ENCODE measurements at places on chromosomes 7 and 10.

DNA sequence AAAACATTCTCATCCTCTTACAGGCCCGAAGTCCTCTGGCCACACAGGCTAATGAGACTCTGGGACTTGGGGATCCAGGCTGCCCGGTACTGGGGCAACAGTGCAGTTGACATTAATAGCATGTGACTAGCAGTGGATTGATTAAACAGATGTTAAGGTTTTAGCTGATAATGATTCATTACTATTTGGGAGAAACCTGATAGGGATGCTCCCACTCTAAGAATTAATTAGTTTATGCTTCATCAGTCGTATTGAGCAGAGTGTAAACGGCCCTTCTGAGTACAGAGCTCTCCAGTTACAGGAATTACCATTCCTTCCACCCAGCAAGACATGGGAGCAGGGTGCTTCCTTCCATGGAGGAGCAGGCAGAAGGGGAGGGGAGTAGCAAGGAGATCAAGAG, 82.7 kb downstream of the RPS24 start:
- no peak for DNase-seq

DNA sequence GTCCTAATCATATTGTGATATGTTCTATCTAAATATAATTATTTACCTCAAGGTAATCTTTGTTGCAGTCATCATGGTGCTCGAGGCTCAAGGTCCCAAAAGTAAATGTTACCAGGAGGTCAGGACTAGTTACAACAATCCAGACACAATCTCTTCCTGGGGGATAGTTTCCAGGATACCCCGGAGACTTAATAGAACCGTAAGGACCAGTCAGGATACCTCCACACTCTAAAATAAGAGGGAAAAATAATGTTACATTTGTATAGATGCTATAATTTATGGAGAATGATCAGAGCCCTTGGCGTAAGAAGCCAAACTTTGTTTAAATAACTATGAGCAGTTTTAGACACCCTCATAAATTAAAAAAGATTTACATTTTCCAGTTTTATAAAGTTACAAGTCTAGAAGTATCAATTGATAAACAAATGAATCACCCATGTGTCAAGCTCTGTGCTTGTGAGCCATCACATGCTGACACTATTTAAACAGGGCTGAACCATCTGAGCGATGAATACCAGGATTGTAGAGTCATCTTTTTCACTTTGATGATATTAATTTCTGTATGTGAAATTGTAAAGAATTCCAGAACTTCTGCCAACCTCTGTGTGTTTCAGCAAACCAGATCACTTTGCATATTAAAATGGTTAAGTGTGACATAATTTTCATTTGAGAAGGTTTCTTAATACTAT, 41.3 kb downstream of the CUBN start:
- DNase-seq: no peak

- no peak for DNase-seq
Observed at GRCh38 chr10:42987575-42987974, 89.3 kb upstream of the RET start.

DNA sequence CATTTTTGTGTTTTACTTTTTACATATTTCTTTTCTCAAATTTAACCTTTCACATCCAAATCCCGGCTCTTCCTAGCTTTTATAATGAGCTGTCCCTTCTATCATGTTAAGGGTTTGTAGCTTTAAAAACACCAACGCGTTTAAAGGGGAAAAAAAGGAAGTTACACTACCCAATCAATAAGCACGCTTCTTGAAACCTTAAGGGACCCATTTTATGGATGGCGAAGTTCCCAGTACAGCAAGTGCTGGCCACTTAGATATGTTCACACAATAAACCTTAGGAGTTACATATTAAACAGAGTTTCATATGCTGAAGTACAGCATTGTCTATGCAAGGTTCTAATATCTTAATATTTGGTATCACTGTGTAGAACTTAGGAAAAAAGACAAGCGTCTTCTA, 1.8 kb downstream of the GNG11 start:
- no peak for DNase-seq

GRCh38 chr10:77906951-77907421, 19.6 kb downstream of the DLG5 start:
- DNase-seq: no peak

- no peak for DNase-seq
Observed at GRCh38 chr10:68165643-68166042, 56.4 kb downstream of the MYPN start.

DNA sequence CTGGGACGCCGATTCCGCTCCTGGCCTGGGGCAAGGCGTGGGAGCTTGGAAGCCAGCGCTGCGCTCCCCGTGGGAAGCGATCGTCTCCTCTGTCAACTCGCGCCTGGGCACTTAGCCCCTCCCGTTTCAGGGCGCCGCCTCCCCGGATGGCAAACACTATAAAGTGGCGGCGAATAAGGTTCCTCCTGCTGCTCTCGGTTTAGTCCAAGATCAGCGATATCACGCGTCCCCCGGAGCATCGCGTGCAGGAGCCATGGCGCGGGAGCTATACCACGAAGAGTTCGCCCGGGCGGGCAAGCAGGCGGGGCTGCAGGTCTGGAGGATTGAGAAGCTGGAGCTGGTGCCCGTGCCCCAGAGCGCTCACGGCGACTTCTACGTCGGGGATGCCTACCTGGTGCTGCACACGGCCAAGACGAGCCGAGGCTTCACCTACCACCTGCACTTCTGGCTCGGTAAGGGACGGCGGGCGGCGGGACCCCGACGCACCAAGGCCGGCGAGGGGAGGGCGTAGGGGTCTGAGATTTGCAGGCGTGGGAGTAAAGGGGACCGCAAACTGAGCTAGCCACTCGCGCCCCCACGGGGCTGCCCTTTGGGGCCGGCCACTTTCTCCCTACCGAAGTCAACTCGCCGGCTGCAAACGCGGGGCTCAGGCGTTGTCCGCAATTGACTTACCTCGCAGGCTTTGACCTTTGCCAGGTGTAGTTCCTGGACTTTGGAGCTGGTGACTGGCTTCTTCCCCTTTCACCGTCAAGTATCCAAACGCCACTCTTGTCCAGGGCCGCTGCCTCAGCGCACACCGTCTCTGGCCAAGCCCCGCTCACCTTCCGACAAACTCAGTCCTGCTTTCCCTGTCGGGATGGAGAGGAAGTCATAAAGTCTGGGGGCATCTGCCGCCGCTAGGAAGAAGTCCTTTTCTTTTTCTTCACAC, at the start of gene SCIN:
Gene SCIN (plus strand): TSS at position 187 of the 928 bp plus-strand sequence. CDS start 67 bp downstream, at position 254.
- peak; percentile 36 for DNase-seq

- DNase-seq: no peak
Observed at GRCh38 chr7:149731207-149731955, 42.0 kb downstream of the ZNF467 start.

GRCh38 chr7:41970941-41971340, 266.1 kb downstream of the GLI3 start:
- DNase-seq: no peak

DNA sequence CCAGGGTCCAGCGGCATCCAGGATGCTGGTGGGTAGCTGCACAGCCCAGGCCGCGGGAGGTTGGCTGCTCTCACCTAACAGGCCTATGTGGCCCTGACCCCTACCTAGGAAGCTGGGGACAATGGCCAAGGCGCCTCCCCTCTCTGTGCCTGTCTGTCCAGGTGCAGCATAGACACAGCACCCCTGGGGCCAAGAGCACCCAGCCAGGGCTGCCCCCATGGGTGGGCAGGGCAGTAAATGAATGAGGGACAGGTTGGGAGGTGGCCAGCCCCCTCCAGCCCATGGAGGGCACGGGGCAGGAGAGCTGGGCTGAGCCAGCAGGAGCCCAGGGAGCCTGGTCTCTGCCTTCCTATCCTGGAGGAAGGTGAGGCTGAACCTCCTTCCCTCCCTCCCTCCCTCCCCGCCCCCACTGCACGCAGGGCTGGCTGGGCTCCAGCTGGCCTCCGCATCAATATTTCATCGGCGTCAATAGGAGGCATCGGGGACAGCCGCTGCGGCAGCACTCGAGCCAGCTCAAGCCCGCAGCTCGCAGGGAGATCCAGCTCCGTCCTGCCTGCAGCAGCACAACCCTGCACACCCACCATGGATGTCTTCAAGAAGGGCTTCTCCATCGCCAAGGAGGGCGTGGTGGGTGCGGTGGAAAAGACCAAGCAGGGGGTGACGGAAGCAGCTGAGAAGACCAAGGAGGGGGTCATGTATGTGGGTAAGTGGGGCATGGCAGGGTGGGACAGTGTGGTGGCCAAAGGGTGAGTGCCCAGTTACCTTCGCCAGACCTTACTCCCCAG, at the start of gene SNCG:
Gene SNCG (plus strand): TSS at position 484 of the 785 bp plus-strand sequence. CDS start 99 bp downstream, at position 583.
- DNase-seq: no peak

DNA sequence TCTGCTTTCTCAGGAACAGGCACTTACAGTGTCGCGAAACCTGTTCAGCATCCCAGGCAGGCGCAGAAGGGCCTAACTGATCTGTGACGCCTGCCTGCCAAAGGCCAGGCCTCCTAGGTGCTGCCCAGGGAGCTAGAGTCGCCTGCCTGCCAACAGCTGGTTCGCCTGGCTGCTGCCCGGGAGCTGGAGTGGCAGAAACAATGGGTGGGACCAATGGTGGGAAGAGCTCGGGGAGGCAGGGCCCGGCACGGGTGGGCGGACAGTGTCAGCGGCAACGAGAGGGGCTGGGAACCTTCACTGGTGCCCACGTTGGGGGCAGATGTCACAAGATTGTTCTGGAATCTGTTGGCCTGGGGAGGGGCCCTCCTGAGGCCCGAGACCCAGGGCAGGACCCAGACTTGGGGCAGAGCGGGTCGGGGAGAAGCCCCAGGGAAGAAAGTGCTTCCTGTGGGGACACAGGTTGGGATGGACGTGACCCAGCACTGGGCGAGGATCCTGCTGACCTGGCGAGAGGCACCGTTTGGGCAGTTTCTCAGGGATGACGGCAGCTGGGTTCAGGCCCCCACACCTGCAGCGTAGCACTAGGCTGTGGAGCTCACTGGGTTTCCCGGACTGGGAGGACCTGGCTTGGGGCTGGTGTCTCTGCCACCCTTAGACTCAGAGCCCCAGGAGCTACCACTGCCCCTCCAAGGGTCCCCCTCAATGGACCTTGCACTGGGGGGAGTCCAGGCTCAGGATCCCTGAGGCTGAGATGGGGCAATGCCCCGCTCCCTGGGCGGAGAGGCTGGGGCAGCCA, 181.8 kb downstream of the ELFN1 start:
- DNase-seq: no peak

GRCh38 chr10:87092861-87093631, 1.6 kb downstream of the GLUD1 start:
- DNase-seq: peak; percentile 17
